Activated CD8-positive, alpha-beta memory T cell treated with anti-CD3 and anti-CD28 coated beads for 36 hours (primary cell): ENCODE measurements at places on chromosomes 2 and 18. TPM values are rescaled to one million over a fixed set of nuclear protein-coding genes. Genes with fewer than 3 reads are reported as not detected.

SNTG2 gene
- total RNA-seq: 1.1 TPM

ZNF513 gene
- total RNA-seq: 9.5 TPM

CRYGD gene
- total RNA-seq: not detected

ST8SIA3 gene
- total RNA-seq: not detected

HADHB gene
- 75.6 TPM for total RNA-seq

GALNT14 gene
- total RNA-seq: 1.1 TPM

ALKAL2 gene
- not detected for total RNA-seq

PDE1A gene
- not detected for total RNA-seq

SNORC gene
- total RNA-seq: 1.3 TPM

HOXD12 gene
- total RNA-seq: not detected

NYAP2 gene
- not detected for total RNA-seq

NEU2 gene
- total RNA-seq: not detected

OTOS gene
- not detected for total RNA-seq

RGPD3 gene
- total RNA-seq: 0.06 TPM

COL5A2 gene
- total RNA-seq: 1.5 TPM

SLC5A7 gene
- total RNA-seq: not detected

CPLX4 gene
- total RNA-seq: not detected

CKAP2L gene
- total RNA-seq: 23.0 TPM

MYOM1 gene
- 0.91 TPM for total RNA-seq

ATP6V1B1 gene
- total RNA-seq: not detected

SCTR gene
- total RNA-seq: not detected

REV1 gene
- 31.1 TPM for total RNA-seq

C2orf78 gene
- not detected for total RNA-seq

MAP3K19 gene
- not detected for total RNA-seq

C2orf15 gene
- 0.82 TPM for total RNA-seq

ANKRD53 gene
- total RNA-seq: not detected

CEP76 gene
- 15.2 TPM for total RNA-seq

AGXT gene
- total RNA-seq: not detected

SP100 gene
- total RNA-seq: 68.3 TPM

CSRNP3 gene
- total RNA-seq: not detected

IL36G gene
- total RNA-seq: not detected

PSTPIP2 gene
- 33.0 TPM for total RNA-seq

ANKRD30BL gene
- not detected for total RNA-seq

KHK gene
- total RNA-seq: 14.1 TPM

ITPRID2 gene
- total RNA-seq: 54.5 TPM

FAM124B gene
- total RNA-seq: not detected

PLGLB2 gene
- 0.75 TPM for total RNA-seq

MOCOS gene
- total RNA-seq: 0.29 TPM

TCF23 gene
- total RNA-seq: not detected
